Suppressor macrophage treated with lipopolysaccharide for 4 hours (primary cell): ENCODE measurements at places on chromosomes 4 and X.

- DNase-seq: no peak
These were observed 161.7 kb downstream of the SMARCA1 start for GRCh38 chrX:129361576-129361975.

DNA sequence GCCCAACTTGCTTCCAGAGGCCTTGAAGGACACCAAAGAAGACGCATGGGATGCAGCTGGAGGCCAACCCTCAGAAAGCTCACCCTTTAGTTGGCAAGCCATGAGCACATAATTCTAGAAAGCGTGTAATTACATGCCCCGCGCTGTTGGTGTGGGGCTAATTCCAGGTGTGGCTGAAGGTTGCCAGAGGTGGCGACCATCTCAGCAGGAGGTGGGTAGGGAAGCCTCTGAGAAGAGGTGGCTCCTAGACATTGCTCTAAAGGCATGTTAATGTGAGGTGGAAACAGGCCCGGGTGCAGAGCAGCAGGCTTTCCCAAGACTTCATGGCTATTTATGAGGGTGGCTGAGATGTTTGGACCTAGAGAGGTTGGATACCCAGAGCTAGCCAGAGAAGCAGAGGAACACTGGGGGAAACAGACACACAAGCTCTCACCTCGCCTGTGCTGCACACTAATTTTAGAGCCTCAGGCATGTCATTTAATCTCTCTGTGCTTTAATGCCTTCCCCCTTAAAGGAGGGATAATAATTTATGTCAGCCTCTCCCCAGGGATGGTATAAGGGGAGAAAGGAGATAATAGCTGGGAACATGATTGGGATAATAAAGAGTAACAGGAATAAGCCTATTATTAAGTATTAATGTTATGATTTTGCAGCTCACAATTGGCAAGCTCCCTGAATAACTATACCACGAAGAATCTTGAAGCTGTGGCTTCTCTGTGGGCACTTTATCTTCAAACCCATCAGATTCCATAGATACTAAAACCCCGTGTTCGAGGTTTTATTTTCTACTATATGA is 60.0 kb upstream of the HELT start:
- DNase-seq: no peak

DNA sequence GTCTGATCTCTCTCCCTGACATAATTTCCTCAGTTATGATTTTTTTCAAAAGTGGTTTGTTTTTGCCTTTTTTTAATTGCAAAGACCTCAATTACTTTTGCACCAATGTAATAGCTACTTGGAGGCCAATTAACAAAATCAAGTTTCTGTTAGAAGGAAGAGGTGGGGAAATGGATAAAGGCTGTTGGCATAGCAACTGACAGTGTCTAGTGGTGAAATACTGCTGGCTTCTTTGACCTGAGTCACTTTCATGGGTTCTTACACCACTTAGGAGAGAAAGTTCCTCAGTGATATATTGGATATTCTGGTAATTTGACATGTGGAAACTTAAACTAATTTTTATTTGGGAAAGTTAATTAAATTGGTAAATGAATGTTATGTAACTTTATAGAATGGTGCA is 26.5 kb upstream of the ATP8A1 start:
- peak; percentile 5 for DNase-seq

GRCh38 chr4:75434105-75434504 is 80.1 kb downstream of the RCHY1 start:
- DNase-seq: no peak

GRCh38 chr4:108166441-108167315 is 2.1 kb downstream of the LEF1 start:
- no peak for DNase-seq
